Ovary (tissue), 10 donors: ENCODE measurements at places on chromosomes 13 and 19. TPM values are rescaled to one million over a fixed set of nuclear protein-coding genes. Genes with fewer than 3 reads are reported as not detected.
A peak's percentile ranks its signal among the peaks of the same experiment; 100 is the strongest.

GRCh38 chr13:75870397-75870903 lies 234.3 kb downstream of the LMO7 start:
- no peak for DNase-seq

Gene HSD17B14
- 78.7 TPM for polyA plus RNA-seq

Gene TINCR
- 0.35 TPM for polyA plus RNA-seq

Gene PNMA8A
- 9.9 TPM for polyA plus RNA-seq

Gene SYT3
- 0.32 TPM for polyA plus RNA-seq

Gene EDNRB
- 14.8 TPM for polyA plus RNA-seq

DNA sequence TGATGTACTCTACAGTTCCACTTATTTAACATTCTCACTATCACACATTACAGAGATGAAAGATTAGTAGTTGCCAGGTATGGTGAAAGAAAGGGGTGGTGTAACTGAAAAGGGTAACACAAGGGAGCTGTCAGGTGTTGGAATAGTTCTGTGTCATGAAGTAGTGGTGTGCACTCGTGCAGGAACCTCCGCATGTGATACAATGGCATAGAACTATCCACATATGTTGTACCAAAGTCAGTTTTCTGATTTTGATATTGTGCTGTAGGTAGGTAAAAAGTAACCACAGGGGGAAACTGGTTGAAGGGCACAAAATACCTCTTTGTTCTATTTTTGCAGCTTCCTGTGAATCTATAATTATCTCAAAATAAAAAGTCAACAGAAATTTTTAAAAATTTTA lies 24.4 kb upstream of the RPL21 start:
- DNase-seq = no peak

- DNase-seq = peak; percentile 30
These were observed 788 bp upstream of the RTBDN start for GRCh38 chr19:12834976-12835757.

Gene IGFL2
- polyA plus RNA-seq = not detected

Gene FXYD3
- polyA plus RNA-seq = 0.23 TPM

- DNase-seq = no peak
These were observed 879 bp upstream of the FCGBP start for GRCh38 chr19:39935364-39935661.

DNA sequence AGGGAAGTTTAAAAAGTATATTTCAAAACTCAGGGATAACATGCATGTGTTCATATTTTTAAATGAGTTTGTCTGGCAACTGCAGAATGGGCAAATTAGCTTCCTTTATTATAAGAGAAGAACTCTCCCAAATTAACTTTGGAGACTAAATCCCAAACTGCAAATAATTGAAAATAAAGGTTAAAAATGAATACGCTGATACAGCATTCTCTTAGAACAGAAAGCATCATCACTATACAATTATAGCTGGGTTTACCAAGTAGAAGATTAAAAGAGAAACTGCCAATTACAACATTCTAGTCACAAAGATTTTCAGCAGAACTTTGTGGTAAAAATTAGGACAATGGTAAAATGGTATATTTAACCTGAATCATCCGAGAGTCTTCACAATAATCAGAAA lies 73.3 kb downstream of the OLFM4 start:
- DNase-seq = no peak

DNA sequence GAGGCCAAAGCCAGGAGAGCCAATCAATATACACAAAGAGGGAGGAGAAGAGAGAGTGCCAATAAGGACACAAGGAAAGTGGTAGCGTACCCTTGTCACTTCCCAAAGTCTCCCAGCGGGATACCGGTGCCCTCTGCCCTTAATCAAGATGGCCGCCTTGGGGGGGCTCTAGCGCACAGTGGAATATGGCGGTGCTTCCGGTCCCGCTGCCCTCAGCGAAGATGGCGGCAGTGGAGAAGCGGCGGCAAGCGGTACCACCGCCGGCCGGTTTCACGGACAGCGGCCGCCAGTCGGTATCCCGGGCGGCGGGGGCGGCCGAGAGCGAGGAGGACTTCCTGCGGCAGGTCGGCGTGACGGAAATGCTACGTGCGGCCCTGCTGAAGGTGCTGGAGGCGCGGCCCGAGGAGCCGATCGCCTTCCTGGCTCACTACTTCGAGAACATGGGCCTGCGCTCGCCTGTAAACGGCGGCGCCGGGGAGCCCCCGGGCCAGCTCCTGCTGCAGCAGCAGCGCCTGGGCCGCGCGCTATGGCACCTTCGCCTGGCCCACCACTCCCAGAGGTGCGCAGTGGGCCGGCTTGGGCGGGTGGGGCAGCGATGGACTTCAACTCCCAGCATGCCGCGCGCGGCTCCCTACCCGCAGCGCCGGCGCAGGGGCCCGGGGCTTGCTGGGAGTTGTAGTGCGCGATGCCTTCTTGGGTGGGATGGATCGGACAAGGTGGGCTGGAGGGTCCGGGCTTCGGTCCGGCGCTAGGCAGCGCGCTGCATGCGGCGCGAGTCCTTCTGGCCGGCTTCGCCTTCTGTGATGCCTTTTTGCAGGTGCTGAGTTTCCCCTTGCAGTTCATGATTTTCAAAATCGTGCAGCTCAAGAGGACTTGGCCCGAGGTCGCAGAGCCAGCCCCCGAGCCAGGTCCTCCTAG lies at the start of gene TPGS1:
TSS of gene TPGS1 (plus strand) at position 212 of the 918 bp plus-strand sequence. CDS start at position 222, 10 bp downstream.
- DNase-seq = peak; percentile 95

GRCh38 chr13:94704377-94705080 lies 7.8 kb downstream of the SOX21 start:
- DNase-seq = no peak

DNA sequence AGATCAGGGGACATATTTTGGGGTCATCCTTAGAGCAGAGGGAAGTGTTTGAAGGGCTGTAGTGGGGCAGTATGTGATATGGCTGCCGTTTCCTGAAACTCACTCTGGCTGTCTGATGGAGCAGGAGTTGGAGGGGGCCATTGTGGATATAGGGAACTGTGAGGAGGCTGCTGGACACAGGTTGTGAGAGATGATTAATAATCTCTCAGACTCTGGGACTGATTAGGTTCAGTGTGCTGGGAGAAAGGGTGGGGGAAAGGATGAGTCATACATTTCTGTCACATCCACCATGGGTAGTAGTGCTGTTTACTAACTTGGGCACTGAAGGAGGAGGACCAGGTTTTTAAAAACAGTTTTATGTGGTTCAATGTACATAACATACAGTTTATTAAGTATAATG lies 4.8 kb downstream of the B3GLCT start:
- DNase-seq = no peak

DNA sequence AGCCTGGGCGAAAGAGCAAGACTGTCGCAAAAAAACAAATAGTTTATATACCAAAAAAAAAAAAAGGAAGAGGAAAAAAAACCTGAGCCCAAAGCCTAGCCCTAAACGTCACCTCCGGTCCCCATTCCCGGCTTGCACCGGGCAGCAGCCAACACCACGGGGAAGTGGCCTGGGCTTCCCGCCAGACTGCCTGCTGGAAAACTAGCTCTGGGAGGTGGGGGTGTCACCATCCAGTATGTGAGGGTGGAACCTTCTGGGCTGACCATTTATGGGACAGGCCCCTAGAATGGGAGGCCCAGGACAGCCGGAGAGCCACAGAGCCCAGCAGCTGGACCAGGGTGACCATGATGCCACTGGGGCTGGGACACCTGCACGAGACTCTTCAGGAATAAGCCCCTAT lies 37.3 kb downstream of the IL12RB1 start:
- DNase-seq = peak; percentile 67

Gene DCLK1
- polyA plus RNA-seq = 17.3 TPM

GRCh38 chr13:73902296-73902695 lies 231.9 kb downstream of the KLF12 start:
- no peak for DNase-seq

Gene GRIK5
- polyA plus RNA-seq = 5.3 TPM

Gene CAPS
- 12.4 TPM for polyA plus RNA-seq

DNA sequence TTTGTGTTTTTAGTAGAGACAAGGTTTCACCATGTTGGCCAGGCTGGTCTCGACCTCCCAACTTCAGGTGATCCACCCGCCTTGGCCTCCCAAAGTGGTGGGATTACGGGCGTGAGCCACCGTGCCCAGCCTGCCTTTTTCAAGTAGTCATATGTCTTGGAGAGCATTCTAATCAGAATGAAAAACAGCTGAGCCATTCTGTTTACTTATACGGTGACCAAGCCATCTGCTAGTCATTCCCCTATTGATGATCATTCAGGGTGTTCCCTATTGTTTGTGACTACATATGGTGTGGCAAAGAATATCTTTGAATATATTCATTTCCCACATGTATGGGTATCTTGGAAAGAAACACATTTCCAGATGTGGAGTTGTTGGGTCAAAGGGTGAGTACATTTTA lies 17.2 kb downstream of the BLOC1S3 start:
- no peak for DNase-seq

GRCh38 chr13:45417790-45418534 lies at the start of gene SLC25A30:
Gene SLC25A30, minus strand, starts transcription at chr13:45418373. Its CDS starts 6,948 bp downstream, at chr13:45411425.
- peak; percentile 94 for DNase-seq

DNA sequence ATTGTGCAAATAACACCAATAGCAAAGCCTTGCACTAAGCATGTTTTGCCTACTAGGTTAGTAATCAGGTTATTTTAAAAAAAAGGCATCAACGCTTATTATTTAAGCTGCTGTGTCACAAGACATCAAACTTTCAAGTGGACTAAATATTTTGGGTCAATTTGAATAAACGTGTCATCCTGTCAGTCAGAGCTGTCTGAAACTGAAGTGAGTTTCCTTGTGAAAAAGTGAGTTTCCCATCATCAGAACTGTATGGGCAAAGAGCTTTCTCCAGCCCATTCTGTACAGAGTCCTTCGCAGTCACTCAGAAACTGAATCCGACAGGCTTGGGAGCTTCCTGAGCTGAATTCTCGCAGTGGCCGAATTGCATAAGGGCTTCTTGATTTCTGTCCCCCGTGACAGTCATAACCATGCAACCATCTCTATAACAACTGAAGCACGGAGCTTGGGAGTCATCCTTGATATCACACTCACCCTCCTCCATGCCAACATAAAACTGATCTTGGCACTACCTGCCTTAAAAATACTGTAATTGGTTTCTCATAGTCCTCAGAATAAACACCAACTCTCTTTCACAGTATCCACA lies 139.8 kb downstream of the MIPEP start:
- no peak for DNase-seq

DNA sequence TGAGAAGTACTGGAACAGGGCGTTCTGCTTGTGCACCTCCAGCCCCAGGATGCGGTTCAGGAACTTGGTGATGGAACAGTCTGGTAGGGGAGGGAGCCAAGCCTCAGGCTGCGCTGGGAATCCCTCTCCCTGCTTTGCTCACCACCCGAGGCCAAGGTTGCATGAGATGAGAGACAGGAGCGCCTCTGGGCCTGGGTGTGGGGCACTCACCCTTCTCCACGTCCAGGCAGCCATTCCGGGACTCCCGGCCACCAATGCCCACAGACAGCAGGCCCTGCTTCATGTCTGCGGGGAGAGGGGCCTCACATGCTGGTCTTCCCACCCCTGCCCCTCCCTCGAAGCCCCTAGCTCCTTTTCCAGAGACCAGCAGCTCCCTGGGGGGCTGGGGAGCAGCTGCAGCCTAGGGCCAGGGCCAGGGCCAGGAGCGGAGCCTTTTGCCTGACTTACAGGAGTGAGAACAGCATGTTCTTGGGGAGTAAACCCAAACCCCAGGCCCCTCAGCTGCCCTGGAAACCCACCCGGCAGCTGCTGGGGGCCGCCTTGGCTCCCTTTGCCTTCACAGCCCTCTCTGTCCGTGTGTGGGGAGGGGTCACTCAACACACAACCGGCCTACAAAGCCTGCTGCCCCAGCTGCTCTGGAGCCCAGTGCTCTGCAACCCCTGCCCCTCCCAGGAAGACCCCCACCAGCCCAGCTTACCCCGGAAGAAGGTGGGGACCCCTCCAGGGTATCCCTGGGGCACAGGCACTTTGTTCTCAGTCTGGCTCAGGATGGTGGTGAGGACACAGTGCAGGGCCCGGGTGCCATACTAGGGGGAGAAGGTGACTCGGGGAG lies 7.2 kb downstream of the GPX4 start:
- DNase-seq = no peak
